ENCODE measurements at places on chromosomes 11 and 22.

GRCh38 chr22:34973016-34973415 lies 92.9 kb upstream of the ISX start:
- DNase-seq, result no peak

DNA sequence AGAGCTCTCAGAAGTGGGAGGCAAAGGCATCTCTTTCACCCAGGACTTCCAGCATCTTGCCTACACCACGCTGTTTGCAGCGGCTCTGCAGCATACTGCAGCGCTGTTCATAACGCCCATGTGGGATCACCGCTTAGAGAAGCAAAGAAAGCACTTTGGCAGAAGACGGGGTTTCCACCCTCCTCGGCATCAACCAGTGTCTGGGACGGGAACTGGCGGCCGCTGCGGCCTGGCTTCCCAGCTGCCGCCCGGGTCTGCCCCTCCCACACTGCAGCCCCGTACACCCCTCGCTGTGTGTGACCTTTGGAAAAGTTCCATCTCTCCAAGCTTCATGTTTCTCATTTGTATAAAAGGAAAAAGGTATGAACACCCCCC lies 545 bp upstream of the TIRAP start:
- peak; percentile 18 for DNase-seq

DNA sequence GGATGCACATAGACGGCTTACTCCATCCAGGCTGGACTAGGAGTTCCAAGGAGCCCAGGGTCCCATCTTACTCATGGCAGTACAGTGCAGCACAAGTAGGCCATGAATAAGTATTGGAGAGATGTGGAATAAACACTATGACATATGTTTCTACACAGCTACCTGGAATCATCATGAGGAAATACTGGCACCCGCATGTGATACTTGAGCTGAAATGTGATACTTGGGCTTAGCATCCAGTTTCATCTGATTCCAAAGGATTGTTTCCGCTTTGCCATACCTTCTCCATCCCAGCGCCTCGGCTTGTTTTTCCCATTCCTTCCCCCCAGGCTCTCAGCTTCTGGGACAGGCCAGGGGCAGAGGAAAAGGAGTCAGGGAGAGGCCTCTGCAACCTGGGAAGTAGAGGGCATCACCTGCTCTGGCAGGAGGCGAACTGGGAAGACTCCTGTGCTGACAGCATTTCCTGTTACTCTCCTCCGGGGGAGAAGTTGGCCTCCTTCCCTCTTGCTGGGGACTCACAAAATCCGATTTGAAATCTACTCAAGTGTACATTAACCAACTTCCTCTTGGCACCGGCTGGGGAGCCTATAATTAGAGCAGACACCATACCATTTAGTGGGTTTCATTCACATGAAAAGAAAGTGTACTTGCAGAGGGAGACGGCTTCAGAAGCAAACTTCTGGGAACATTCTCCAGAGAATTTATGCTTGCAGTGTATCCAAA lies 187.8 kb downstream of the MIAT start:
- no peak for DNase-seq

GRCh38 chr11:122594986-122595645 lies 60.4 kb upstream of the UBASH3B start:
- no peak for DNase-seq

- no peak for DNase-seq
These were observed 9.4 kb downstream of the A4GALT start for GRCh38 chr22:42711281-42711731.

All from HepG2 (cell line).